Esophagus mucosa (tissue), 1 donor: ENCODE measurements at places on chromosomes 12 and 14. TPM values are rescaled to one million over a fixed set of nuclear protein-coding genes. Genes with fewer than 3 reads are reported as not detected.

- no peak for ATAC-seq
These were observed 36.1 kb upstream of the C12orf76 start for GRCh38 chr12:110084314-110085015.

Gene PSMC6
- 66.8 TPM for total RNA-seq

- ATAC-seq, result peak; percentile 87
These were observed 181.3 kb upstream of the FKBP4 start for GRCh38 chr12:2613326-2614073.

- no peak for ATAC-seq
These were observed 197.2 kb downstream of the KIF26A start for GRCh38 chr14:104335611-104336010.

- no peak for ATAC-seq
These were observed 23.0 kb upstream of the TC2N start for GRCh38 chr14:91890291-91890749.

DNA sequence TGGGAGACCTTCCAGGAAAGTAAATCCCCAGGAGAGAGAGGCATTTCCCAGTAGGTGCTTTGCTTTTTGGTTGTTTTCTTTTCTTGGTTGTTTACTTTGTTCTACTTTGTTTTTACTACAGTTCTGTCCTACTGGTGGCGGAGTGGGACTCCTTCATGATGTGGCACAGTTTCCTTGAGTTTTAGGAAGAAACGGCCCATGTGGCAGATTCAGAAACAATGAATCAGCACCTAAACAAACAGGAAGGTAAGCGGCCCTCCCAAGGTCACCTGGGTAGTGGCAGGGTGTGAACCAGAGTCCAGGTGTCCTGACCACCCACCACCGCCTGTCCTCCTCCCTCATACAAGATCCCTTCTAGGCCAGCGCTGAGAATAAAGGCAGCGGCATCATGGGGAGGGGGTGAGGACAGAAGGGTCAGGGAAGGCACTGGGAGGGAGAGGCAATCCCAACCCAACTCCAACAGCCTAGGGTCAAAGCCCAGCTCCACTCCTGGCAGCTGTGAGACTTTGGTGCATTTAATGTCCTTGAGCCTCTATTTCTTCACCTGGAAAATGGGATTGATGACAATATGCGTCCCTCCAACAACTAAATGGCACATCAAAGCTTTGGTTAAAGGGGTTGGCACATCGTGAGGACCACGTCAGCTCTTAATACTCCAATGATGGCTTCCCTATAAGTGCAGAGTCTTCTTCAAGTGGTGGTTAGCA lies 111.5 kb upstream of the BCL2L14 start:
- peak; percentile 41 for ATAC-seq

DNA sequence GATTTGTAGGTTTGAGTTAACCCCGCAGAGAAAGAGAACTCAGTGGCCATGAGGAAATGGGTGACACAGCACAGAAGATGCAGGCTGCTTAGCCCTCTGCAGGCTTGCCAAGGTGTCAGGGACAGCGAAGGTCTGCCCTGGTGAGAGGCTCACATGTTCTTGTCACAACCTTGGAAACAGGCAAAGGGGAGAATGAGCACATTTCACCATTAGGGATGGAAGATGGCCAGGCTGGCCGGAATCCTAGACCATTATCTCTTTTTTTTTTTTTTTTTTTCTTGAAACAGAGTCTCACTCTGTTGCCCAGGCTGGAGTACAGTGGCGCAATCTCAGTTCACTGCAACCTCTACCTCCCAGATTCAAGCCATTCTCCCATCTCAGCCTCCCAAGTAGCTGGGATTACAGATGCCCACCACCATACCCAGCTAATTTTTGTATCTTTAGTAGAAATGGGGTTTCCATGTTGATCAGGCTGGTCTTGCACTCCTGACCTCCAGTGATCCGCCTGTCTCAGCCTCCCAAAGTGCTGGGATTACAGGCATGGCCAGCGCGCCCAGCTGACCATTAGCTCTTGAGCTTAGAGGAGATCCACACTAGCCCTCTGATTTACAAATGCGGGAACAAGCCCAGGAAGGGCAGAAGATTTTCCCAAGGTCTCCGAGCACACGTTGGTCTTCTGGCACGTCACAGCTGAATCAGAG lies 34.6 kb downstream of the LTBP2 start:
- ATAC-seq, result no peak

DNA sequence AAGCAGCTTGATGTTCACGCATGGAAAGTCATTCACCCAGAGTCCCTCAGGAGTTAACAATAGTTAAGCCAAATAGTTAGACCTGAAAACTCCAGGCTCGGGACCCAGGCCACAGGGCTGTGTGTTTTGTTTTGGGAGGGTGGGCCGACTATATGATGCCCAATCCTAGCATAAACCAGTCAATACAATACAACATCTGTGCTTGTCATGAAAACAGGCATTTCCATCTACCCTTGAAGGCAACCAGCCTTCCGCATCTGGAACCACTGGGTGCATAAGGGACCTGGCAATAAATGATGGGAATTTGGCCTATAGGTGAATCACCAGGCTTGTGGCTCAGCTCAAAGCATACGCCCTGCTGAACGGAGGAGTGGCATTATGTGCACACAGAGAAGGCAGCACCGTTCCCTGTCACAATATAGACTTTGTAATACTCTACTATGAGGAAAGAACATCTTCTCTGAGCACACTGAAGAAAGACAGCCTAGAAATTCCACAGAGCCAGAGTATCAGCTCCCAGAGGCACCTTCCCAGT lies 91.0 kb upstream of the FOXN3 start:
- ATAC-seq, result peak; percentile 96
